Pons (tissue), 1 donor: ENCODE measurements at places on chromosomes 3 and 15.

DNA sequence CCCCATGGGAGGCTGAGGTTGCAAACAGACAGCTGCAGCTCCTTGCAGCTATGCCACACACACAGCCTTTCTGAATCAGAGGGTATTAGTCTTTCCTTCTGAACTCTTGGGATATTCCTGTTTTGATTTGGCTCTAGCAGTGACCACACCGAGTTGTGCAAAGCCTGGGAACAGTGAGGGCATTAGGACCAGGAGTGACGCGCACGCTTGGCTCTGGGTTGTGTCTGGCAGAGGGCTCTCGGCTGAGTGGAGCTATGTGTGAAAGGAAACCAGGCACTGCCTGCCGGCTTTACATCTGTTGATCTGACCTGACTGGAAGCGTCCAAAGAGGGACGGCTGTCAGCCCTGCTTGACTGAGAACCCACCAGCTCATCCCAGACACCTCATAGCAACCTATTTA is at the start of gene GALNT15:
GALNT15 (plus strand) TSS at position 292 of the 400 bp plus-strand sequence. CDS start 472 bp downstream, outside the sequence.
- peak; percentile 97 for DNase-seq

DNA sequence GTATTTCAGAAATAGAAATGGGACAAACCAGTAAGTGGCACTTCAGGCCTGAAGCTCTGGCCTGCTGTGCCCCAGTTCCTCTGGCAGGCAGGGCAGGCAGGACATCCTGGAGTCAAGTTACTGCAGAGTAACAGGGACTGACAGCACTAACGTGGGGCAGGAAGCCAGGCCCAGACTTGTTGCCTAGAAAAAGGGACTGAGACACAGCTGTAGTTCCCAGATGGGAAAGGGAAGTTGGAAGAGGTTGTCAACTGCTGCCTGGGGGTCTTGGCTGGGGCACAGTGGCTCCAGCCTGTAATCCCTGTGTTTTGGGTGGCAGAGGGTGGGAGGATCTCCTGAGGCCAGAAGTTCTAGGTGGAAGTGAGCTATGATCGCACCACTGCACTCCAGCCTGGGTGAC is 171.9 kb downstream of the FMN1 start:
- DNase-seq, result peak; percentile 48

DNA sequence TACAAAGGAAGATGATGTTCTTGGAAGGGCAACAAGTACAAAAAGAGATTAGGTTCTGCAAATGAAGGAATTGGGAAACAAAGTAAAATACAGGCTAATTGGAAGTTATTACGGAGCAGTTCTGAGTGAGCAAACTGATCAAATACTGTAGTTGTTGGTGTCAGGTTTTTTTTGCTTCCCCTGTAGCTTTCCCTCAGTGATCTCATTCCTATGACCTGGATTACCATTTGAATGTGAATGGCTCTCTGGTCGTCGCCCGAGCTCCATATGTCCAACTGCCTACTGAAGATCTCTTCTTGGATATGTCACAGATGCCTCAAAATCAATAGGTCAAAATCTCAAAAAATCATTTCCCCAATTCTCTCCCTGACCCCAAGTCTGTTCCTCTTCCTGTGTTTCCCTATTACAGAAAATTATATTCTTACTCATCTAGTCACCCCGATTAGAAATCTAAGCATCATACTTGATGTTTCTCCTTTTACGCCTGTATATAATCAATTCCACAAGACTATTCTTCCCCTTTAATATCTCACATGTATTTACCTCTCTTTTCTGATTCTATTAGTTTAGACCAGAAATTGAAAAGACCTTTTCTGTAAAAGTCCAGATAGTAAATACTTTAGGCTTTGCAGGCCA is 29.0 kb downstream of the GOLM2 start:
- no peak for DNase-seq

- DNase-seq, result no peak
These were observed 59.5 kb downstream of the BFSP2 start for GRCh38 chr3:133459400-133459799.

- DNase-seq, result no peak
These were observed 74.2 kb downstream of the ATG7 start for GRCh38 chr3:11346416-11346815.
